ENCODE measurements at places on chromosomes 16 and 17.

DNA sequence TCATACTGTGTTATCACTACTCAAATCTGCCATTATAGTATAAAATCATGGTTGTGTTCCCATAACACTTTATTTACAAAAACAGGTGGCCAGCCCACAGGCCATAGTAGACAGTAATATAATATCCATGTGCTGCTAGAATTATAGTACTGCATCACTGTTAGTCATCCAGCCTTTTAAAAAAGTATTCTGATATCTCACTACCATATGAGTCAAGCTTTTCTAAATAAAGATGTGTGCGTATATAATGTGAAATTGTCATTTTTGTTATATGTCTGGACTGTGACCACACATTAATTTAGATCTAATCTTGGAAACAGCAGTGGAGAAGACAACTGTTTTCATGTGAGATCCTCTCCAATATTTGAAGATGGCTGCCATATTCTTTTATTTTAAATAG is 1049.1 kb upstream of the GOT2 start:
- no peak for DNase-seq

GRCh38 chr16:57036315-57036714 is 47.0 kb downstream of the NLRC5 start:
- DNase-seq = no peak

DNA sequence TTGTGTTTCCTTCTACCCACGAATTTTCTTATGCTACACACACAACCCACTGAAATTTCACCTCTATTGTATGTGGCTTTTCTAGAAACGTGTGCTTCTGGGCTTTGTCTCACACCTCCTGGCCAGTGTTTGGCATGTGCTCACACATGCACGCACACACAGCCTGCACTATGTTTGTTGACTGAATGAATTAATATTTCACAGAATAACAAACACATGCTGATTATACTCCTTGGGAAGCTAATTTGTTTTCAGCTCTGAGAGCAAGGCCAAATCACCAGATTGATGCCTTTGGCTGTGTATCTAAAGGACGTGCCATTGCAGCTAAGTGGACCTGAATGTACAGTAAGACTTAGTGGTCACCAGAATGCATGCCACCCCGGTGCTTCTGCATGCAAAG is 210.7 kb downstream of the WWOX start:
- DNase-seq = no peak

- DNase-seq = no peak
Measured at GRCh38 chr16:88472637-88473205, 19.6 kb downstream of the ZFPM1 start.

- no peak for DNase-seq
Measured at GRCh38 chr17:44914698-44915271, 515 bp downstream of the GFAP start.

DNA sequence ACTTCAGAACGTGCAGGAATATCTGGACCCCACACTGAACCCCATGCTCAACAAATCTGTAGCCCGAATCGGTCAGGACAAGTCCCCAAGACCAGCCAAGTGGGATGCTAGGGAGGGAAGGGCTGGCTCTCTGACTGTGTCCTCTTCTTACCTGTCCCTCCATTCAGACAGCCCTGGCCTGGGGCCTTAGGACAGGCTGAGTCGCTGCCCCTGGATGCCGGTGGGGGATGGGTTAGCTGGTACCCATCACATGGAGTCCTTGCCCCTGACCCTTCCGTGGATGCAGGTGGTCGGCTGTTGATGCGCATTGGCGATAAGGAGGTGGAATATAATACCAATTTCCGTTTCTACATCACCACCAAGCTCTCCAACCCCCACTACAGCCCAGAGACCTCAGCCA is 16.0 kb upstream of the KDM6B start:
- no peak for DNase-seq

- DNase-seq = no peak
Measured at GRCh38 chr16:27458258-27458657, 56.3 kb downstream of the IL21R start.

- DNase-seq = no peak
Measured at GRCh38 chr17:15124264-15124595, 140.9 kb downstream of the PMP22 start.

DNA sequence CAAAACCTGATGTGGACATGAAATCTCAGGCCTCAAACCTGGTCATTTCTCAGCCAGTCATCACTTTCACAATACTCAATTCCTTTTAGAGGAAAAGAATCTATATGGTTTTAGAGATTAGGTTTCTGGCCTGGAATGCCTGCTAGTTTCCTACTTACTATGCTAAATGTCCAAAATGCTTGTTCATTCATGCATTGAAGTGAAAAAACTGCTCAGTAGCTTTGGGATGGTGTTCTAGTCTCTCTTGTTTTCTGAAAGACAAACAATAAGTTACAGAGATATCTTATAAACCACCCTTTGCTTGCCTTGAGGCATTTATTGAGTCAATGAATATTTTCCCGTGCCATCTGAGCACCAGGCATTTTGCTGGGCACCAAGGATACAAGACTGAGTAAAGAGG is 1146.5 kb upstream of the GOT2 start:
- DNase-seq = no peak

DNA sequence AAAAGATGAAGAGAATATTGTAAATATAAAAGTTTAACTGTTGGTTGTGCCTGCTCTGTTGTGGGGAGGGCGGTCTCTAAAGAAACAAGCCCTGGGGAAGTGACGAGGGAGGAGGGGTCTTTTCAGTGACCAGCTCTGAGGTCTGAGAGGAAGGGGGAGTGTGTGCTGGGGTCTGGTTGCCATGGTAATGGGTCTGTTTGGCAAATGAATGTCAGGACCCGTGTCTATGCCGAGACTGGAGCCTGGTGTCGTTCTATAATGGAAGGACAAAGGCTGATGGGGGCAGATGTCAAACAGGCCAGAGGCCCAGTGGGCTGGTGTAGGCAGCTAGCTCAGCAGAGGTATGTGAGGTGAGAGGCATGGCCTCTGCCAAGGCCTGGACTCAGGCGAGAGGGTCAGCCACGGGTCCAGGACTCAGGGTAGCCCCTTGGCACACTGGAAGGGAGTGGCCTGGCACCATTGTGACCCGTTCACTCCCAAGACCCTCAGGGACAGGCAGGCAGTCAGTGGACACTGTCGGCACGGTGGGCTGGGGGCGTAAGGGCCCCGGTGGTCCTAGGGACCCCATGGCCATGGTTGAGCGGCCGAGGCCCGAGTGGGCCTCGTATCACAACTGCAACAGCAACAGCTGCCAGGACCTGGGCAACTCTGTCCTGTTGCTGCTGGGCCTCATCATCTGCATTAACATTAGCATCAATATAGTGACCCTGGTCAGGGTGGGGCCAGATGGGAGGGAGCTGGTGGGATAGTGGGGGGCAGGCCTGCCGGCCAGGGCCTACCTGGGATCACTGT is at the start of gene SPEM1:
SPEM1 (plus strand) TSS at position 506 of the 792 bp plus-strand sequence; CDS start at position 567, 61 bp downstream.
- DNase-seq = no peak

- DNase-seq = no peak
Measured at GRCh38 chr16:46923513-46924295, 39.5 kb downstream of the GPT2 start.

GRCh38 chr17:39173080-39173479 is 7.1 kb upstream of the ARL5C start:
- DNase-seq = no peak

- DNase-seq = peak; percentile 78
Measured at GRCh38 chr17:47276868-47277267, 23.2 kb downstream of the ITGB3 start.

DNA sequence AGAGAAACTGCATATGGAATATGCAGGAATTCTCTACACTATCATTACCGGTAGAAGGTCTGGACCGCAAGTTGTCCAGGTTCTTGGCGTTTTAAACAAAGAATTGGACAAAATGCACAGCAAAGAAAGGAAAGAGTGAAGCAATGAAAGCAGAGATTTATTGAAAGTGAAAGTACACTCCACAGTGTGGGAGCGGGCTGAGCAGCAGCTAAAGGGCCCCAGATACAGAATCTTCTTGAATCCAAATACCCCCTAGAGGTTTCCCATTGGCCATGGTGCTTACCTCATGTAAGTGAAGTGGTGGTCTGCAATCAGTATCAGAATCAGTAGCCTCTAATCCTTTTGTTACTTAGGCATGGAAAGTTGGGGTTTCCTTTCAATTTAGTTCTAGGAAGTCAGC is 178.5 kb upstream of the IRX3 start:
- no peak for DNase-seq

DNA sequence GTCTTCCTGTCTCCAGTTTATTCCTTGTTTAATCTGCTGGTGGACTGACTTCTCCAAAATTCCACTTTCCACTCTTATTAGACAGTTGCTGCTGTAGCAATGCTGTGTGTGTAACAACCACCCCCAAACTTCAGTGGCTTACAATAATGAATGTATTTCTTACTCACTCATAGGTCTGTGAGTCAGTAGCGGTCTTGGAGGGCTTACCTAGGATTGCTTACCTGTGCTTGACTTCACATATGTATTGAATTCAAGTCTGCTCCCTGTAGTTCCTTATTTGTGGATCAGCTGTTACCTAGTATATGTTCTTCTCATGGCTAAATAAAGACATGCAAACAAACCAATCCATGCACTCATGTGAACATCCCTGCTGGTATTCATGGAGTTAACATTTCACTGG is 224.6 kb downstream of the MAP2K6 start:
- DNase-seq = no peak

DNA sequence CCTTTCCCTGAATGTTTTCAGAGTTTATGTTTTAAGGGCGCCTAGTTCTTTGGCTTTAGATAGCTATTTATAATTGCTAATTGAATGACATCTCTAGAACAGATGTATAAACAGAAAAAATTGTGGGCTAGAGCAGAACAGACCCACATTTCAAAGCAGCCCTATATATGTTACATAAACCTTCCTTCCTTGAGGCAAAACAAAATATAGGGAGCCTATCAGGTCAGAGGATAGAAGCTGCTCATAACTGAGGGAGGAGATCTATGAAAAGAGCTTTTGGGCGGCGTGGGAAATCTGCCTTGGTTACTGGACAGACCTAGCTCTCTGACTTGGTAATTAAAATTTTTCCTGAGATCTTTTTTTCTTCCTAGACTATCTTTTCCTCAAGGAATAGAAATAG is 68.4 kb downstream of the SPAG9 start:
- DNase-seq = no peak

- no peak for DNase-seq
Measured at GRCh38 chr17:66965801-66966262, 1.3 kb downstream of the CACNG4 start.

DNA sequence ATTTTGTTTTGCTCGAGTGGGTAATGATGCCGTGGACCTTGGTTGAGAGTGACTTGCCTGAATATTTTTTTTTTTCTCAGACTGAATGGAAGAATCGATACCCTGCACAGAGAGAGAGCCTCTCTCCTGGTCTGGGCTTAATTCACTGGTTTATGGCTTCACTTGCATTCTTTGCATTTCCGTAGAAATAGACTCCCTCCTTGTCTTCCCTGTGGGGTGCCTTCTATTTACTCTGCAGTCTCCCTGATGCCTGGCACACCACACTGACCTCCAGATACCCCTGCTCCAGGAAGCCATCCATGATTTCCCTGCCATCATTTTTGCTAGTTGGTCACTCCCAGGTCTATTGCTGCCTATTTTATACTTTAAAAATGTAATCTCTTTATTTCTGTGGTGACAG is 238.0 kb downstream of the SNX29 start:
- no peak for DNase-seq

DNA sequence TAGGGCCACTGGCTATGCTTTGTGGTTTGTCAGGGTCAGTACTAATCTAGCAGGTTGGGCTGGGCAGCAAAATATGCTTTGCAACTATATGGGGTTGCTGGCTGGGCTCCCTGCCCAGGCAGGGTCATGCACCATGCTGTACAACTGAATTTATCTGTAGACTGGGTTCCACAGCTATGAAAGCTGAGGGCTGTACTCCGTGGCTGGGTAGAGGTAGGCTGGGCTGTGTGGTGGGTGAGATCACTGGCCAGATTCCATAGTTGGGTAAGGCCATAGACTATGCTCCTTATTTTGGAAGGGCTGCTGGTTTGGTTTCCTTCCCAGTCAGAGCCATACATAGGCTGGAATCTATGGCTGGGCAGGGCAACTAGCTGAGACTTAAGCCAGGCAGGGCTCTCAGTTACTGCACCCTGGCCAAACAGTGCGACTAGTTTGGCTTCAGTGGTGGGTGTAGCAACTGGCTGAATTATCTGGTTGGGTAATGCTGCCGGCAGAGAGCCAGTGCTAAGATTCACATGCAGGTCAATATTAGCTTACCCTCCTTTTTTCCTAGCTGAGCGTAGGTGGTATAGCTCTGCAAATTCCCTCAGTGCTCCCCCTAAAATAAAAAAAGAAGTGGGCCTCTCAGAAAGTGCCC is 769.1 kb upstream of the CDH8 start:
- no peak for DNase-seq

DNA sequence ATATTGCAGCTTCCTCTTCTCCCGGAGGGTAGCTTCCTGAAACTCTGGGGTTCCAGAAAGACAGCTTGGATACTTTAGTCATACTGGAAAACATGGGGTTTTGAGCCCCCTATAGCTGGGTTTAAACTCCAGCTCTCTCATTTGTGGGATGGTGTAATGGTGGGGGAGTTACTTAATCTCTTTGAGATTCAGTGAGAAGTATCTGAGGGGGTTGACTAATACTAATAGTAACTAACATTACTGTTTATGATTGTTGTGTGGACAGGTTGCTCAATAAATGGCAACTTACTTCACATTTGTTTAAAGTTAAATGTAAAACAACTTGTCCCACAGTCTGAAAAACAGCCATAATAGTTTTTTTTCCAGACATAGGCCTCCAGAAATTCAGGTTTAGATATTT is 5.1 kb upstream of the SUZ12 start:
- no peak for DNase-seq

GRCh38 chr17:81189670-81190530 is 23.9 kb upstream of the AATK start:
- no peak for DNase-seq

DNA sequence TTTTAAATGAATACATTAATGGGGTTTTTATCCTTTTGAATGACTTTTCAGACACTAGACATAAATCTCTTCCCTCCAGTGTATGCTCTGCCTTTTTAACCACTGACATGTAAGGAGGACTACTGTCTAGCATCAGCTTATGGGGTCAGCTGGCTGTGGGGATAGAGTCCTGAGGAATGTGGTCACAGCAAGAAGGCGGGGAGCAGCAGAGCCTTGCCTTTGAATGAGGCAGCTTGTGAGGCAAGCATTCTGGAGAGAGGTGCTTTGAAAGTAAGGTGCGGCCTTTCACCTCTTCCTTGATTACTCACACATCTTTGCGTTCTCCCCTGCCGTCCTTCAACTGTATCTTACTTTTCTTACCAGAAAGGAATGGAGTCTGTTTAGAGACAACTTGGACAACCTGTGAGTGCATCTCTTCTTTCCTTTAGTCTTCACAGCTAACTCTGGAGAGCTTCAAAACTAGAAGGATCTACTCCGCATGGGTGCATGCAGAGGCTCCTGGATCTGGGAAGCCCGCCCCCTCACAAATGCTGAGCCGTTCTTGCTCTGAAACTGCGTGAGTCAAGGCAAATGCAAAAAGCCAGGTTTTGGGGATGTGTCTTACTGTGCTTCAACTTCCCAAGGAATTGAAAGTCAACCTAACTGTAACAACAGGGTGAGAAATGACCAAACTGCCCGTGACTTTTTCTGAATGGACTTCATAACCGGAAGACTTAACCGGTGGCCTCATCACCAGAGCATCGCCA is 49.9 kb downstream of the ADCY7 start:
- DNase-seq = no peak
